ENCODE measurements at places on chromosomes 3 and 15.

- no peak for DNase-seq
Observed at GRCh38 chr3:77038468-77038929, 1.4 kb upstream of the ROBO2 start.

- DNase-seq, result no peak
Observed at GRCh38 chr15:42286445-42287029, 13.3 kb upstream of the TMEM87A start.

DNA sequence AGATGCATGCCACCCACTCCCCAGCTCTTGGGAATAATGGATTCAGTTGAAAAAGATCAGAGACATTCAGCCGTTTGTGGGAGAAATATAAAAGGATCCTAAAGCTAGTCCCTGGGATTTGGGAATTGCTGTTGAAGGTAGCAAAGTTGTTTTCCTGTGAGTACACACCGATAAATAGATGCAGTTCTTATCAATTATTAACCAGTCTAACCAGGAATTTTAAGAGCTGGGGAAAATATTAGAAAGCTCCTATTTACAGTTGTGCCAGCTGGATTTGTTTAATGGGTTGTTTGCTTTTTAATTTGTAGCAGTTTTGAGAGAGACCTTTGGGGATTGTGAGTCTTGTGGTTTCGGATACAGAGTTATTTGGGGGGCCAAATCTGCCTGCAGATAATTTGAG, 44.2 kb upstream of the SKOR1 start:
- no peak for DNase-seq

DNA sequence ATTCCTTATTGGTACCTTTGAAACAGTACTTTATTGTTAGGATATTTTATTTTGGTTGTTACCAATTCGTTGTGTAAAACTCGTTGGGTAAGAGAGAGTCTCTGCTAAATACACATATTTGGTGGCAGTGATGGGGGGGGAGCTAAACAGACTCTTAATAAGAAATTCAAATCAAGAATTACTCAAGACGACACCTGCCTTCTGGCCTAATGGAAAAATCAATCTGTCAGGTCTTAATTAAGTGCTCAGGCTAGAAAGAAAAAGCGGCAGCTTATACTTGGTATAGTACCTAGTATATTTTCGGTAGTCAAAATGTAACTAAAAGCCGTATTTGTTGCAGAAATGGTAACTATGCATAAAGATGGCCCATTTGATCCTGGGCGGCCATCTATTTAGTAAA, 18.2 kb downstream of the FOXP1 start:
- DNase-seq, result no peak

- no peak for DNase-seq
Observed at GRCh38 chr3:188537606-188538005, 383.6 kb downstream of the LPP start.
